ENCODE measurements at places on chromosomes 11 and 22.
A peak's percentile ranks its signal among the peaks of the same experiment; 100 is the strongest.

- DNase-seq, result no peak
These were observed 3.5 kb upstream of the PIK3C2A start for GRCh38 chr11:17211286-17211685.

GRCh38 chr22:37632174-37633088 lies 7.0 kb upstream of the SH3BP1 start:
- DNase-seq, result no peak

DNA sequence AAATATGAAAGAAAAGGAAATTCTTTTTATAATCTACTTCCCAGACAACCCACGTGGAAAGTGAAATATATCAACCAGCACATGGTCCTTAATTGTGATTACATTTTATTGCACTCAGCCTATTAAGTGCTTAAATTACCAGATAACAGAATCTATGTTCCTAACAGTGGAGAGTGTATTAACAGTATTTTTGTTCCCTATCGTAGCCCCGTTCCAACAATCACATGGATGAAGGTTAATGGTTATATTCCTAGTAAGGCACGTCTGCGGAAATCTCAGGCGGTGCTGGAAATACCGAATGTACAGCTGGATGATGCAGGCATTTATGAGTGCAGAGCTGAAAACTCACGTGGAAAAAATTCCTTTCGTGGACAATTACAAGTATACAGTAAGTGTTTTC lies 626.1 kb upstream of the ARHGAP42 start:
- no peak for DNase-seq

GRCh38 chr11:123594188-123594901 lies 60.1 kb downstream of the SCN3B start:
- DNase-seq, result peak; percentile 47

- DNase-seq, result no peak
These were observed 92.1 kb downstream of the INSC start for GRCh38 chr11:15206791-15207190.

- no peak for DNase-seq
These were observed 111.6 kb downstream of the DBX1 start for GRCh38 chr11:20048707-20049106.

- DNase-seq, result no peak
These were observed 16.4 kb upstream of the NEFH start for GRCh38 chr22:29463629-29464028.

DNA sequence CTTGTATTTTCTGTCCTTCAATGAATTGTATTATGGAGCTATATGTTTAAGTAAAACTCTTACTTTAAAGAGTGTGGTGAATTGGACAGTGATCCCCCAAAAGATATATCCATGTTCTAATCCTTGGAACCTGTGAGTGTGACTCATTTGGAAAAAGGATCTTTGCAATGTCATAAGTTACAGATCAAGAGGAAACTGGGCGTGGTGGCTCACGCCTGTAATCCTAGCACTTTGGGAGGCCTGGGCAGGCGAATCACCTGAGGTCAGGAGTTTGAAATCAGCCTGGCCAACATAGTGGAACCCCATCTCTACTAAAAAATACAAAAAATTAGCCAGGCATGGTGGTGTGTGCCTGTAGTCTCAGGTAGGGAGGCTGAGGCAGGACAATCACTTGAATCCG lies 36.7 kb downstream of the ELF5 start:
- DNase-seq, result no peak

- DNase-seq, result no peak
These were observed 36.5 kb downstream of the POU2AF3 start for GRCh38 chr11:111334532-111335502.

DNA sequence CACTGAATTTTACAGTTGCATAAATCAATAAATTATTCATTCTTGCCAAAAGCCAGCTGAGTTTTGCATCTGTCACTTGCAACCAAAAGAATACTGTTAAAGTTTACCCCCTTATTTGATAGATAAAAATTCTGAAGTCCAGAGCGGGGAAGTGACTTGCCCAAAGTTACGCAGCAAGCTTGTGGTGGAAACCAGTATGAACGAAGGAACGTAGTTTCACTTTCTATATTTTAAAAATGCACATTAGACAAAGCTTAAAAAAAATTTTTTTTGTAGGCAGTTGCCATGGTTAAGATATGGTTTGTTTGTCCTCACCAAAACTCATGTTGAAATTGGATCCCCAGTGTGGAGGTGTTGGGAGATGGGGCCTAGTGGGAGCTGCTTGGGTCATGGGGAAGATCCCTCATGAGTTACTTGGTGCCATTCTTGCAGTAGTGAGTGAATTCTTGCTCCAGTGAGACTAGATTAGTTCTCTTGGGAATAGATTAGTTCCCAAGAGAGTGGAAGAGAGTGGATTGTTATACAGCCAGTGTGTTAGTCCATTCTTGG lies 46.3 kb upstream of the SEZ6L start:
- no peak for DNase-seq

- no peak for DNase-seq
These were observed 20.2 kb downstream of the MMP27 start for GRCh38 chr11:102685338-102685737.

DNA sequence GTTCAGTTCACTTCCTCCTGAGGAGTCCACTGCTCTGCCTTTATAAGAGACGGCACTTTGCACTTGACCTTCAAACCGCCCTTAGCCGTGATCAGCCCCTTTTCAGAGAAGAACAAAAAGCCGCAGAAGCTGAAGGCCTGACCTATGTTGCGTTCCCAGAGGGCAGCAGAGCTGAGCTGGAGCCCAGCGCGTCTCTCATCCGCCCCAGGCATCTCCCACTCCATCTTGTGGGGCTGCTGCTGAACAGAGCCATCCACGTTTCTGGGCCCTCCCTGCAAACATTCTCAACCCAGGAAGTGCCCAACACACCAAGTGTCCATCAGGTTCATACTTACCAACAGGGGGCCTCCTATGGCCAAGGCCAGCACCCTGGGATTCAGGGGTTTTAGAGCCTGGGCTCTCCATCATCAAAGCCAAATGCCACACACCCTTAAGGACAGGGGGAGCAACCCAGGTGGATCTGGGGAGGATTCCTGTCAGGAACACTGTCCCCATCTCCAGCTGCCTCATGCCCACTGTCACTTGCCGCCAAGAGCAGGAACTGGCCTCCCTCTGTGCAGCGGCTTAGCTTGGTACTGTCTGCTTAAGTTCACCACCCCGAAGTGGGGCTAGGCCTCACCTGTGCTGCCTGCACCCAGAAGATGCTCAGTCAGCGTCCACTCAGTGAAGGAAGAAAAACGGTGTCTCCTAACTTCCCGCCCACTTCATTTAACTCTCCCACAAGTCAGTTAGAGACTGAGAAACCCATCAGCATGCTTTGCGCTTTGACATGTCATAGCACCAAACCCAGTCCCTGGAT lies 16.0 kb upstream of the EFCAB6 start:
- no peak for DNase-seq

DNA sequence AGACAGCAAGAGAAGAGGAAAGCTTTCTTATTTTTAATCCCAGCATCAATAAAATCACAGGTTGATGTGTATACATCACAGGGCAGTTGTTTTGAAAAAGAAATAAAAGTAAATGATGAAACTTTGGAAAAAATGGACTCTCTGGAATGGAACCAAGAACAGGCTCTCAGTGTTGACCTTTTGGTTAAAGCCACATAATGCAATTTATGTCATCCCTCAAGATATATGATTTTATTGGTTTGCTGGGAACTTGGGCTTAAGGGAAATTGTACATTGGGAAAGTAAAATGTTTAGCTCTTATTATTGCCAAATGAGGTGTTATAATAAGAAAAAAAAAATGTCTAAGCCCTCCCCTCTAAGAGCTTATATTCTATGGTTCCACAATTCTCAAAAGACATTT lies 139.8 kb upstream of the MTNR1B start:
- no peak for DNase-seq

GRCh38 chr11:13258855-13259254 lies 18.7 kb upstream of the BMAL1 start:
- no peak for DNase-seq

DNA sequence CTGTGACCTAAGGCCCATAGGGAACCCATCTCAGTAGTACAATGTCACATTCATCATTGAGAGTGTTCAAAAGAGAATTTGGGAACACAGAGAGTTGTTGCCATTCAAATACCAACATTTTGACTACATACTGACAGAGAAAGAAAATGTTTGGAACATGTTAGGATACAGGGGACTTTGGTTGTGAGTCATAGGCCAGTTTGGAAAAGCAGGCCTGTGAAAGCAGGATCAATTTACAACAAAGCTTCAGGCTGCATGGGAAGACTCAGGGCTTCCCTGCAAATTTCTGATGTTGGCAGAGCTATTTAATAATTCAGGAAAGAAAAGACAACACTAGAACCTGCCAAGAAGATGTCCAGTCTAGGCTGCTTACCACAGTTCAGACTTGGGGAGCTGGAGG lies 374 bp downstream of the NLRP10 start:
- peak; percentile 58 for DNase-seq

DNA sequence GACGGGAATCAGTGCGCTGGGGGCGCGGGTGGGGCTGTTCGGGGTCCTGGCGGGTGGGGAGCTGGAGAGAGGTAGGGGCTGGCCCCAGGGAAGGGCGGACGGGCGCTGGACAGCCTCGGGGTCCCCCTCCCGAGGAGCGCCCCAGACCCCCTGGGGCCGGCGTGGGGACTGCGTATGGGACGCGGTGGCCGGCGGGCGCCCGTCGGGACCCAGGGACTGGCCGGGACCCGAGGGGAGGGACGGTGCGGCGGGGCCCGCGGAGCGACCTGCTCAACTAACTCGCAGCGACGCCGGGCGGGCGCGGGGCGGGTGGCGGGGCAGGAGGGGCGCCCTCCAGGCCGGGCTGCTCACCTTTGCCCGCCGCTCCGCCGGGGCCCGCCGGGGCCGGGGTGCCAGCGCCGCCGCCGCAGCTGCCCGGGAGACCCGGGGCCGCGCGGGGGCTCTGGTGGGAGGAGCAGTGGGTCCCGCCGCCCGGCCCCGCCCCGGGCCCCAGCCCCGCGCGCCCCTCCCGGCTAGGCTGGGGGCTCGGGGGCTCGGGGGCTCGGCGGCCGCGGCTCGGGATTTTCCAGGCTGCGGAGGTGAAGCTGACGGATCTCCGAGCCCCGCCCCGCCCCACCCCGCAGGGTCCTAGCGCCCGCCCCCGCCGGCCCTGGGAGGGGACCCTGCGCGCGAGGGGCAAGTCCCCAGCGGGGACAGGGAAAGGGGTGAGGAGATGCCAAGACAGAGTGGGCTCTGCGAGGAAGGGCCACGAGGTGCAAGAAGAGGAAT lies 12.3 kb downstream of the STARD10 start:
- DNase-seq, result peak; percentile 51

GRCh38 chr11:128304666-128305485 lies 282.5 kb downstream of the ETS1 start:
- no peak for DNase-seq

DNA sequence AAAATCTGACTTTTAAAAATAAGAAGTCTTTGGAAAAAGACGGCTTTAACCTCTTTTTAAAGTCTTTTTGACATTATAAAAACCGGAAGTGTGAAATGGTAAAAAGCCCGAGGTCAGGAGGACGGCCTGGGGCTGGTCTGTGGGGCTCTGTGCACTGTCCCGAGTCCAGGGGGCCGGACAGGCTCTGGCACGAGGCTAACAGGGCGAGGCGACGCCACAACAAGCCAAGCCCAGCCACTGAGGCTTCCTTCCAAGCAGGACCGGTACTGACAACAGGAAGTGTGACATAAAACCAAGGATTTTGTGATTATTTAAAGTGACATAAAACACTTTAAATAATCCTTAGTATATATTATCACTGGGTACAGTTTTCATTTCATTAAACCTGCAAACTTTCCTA lies 39.2 kb downstream of the BRD1 start:
- peak; percentile 82 for DNase-seq

GRCh38 chr22:26887456-26887855 lies 230.1 kb downstream of the MIAT start:
- peak; percentile 84 for DNase-seq

GRCh38 chr11:35541621-35542375 lies 16.4 kb upstream of the PAMR1 start:
- DNase-seq, result peak; percentile 75

- no peak for DNase-seq
These were observed 560.3 kb upstream of the CHORDC1 start for GRCh38 chr11:90783111-90783510.

DNA sequence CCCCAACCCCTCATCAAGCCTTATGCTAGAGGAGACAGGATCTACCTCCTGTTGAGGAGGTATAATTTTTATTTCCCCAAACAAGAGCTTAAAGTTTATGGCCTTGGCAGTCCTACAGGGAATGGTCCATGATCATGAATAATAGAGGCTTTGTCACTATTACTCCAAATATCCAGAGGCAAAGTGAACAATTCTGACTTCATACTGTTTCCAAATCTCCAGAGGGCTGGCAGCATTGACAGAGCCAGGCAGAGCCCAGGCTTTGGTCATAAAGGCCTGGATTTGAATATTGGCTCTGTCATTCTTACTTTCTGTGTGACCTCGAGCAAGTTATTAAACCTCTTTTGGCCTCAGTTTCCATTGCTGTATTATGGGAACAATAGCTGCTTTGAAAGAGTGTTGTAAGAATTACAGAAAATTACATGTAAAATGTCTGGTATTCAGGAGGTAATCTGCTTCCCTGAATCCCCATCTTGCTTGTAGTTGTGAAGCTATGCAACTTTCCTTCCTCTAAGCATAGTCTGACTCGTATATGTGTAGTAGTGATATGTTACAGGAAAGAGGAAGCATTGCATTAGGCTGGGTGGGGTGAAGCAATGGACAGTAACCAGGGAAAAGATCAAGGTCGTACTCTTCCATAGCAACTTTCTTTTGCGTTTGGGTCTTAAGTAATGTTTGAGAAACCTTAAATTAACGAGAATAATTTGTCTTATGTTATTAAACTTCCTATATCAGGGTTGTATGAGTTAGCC lies 88.8 kb downstream of the CD44 start:
- DNase-seq, result peak; percentile 7

GRCh38 chr11:121444526-121444925 lies 7.6 kb upstream of the SORL1 start:
- no peak for DNase-seq

DNA sequence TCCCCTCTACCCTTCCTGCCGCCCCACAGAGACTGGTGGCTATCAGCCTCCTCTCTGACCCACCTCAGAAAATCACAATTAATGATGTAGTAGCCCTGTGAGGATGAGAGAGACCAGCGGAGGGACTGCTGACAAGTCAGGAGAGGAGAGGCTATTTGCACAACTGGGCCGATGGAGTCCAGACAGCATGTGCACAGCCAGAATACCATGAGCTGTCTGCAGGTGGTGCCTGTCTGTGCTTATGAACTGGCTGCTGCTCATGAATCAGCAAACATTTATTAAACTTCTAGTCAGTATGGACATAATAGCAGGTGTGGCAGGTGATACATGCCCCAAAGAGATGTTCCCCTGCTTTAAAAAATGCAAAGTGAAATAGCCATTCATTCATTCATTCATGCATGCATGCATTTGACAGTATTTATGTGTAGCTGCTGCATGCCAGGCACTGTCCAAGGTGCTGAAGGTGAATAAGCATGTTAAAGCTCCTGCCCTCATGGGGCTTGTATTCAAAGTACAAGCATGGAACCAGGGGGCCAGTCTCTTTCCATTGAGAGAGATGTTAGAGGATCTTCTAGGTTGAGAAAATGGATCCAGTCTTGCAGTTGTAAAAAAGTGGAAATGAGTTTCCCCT lies 141.3 kb downstream of the GRIK4 start:
- no peak for DNase-seq

Data from AG08395 (cell line).